ENCODE measurements at places on chromosomes 1 and 21. TPM values are rescaled to one million over a fixed set of nuclear protein-coding genes. Genes with fewer than 3 reads are reported as not detected.

NBPF6 gene
- total RNA-seq = not detected

AJAP1 gene
- 0.13 TPM for total RNA-seq

RHCE gene
- 8.8 TPM for total RNA-seq

LY9 gene
- not detected for total RNA-seq

AMY1A gene
- total RNA-seq = not detected

SLC2A5 gene
- total RNA-seq = 7.2 TPM

NBPF4 gene
- total RNA-seq = not detected

APOBEC4 gene
- not detected for total RNA-seq

PBX1 gene
- total RNA-seq = 61.2 TPM

PTPN22 gene
- not detected for total RNA-seq

HES2 gene
- total RNA-seq = 0.44 TPM

NTMT2 gene
- total RNA-seq = not detected

PRELP gene
- total RNA-seq = 0.84 TPM

AADACL4 gene
- 0.20 TPM for total RNA-seq

MAP10 gene
- total RNA-seq = 5.7 TPM

OR10J1 gene
- total RNA-seq = not detected

C1QA gene
- 5.9 TPM for total RNA-seq

LRRC71 gene
- not detected for total RNA-seq

SEMA4A gene
- total RNA-seq = 1.4 TPM

AGMAT gene
- total RNA-seq = 49.9 TPM

KIF14 gene
- 2.2 TPM for total RNA-seq

TNFRSF9 gene
- total RNA-seq = 1.2 TPM

PPFIA4 gene
- 1.1 TPM for total RNA-seq

FAM163A gene
- total RNA-seq = 0.43 TPM

PFKFB2 gene
- total RNA-seq = 19.2 TPM

SLC44A5 gene
- 4.8 TPM for total RNA-seq

KRTAP12-4 gene
- total RNA-seq = not detected

All from hepatocyte (in vitro differentiated cells).